Erythroblast (primary cell): ENCODE measurements at places on chromosomes 7 and 10.

- DNase-seq = no peak
Observed at GRCh38 chr7:22339725-22340390, 17.1 kb downstream of the RAPGEF5 start.

DNA sequence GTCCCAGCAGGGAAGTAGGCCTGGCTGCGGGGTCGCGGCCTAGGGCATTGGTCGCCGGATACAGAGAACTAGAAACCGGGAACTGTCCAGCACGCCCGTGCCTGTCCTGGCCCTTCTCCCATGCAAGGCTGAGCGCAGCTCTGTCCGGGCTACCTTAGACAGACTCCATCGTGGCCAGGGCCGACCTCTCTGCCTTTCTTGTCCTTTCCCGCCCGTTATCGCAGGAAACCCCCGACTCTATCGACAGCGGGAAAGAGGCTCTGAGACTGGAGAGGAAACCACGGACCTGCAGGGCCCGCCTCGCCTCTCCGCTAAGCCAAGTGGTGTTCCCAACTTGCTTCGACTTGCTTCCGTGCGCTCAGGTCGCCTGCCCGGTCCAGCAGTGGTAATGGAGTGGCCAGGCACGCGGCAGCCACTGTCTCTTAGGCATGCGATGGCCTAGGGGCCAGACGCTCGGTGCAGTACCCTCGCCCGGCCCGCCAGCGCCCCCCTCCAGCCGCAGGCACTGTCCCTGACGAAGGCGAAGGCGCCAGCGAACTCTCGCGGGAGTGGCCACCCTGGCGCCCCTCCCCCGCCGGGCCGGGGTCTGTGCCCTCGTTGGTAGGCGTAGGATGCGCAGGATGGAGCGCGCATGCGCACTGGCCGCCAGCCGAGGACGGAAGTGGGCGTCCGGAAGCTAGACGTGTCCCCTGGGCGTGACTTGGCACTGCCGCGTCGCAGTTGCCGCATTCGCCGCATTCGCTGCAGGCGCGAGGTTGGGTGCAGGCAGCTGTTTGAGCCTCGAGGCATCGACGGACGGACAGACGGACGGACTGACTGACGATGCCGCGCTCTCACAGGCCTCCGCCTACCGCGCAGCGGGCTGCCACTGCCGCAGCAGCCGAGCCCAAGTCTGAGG lies 54.4 kb downstream of the MCMBP start:
- peak; percentile 88 for DNase-seq

DNA sequence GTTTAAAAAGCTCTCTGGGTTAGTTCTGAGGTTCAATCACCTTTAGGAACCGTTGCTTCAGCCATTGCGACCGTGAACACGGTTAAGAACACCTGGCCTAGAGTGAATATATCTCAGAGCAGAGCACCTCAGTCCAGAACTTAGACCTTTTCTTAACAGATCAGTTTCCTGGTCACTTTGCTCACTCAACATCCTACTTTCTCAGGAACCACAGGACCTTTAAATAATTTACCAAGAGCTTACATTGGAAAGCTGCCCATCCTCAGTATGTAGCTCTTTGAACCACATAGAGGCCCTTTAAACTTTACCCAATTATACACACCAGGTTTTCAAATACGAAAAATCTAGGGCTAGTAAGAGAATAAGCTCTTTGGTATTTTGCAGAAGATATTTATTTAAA lies 153.2 kb downstream of the NRBF2 start:
- DNase-seq = no peak

- no peak for DNase-seq
Observed at GRCh38 chr7:125173571-125173970, 243.9 kb upstream of the POT1 start.

- no peak for DNase-seq
Observed at GRCh38 chr10:118264838-118265470, 77.2 kb downstream of the FAM204A start.

GRCh38 chr7:39733881-39734632 lies 110.7 kb downstream of the RALA start:
- DNase-seq = peak; percentile 22

GRCh38 chr10:85542152-85542551 lies 824.4 kb downstream of the GRID1 start:
- no peak for DNase-seq

- peak; percentile 50 for DNase-seq
Observed at GRCh38 chr7:98879198-98879978, 1.1 kb downstream of the TRRAP start.

- no peak for DNase-seq
Observed at GRCh38 chr10:14191407-14191806, 139.3 kb downstream of the FRMD4A start.

- no peak for DNase-seq
Observed at GRCh38 chr7:112987171-112987570, 99.5 kb downstream of the GPR85 start.

DNA sequence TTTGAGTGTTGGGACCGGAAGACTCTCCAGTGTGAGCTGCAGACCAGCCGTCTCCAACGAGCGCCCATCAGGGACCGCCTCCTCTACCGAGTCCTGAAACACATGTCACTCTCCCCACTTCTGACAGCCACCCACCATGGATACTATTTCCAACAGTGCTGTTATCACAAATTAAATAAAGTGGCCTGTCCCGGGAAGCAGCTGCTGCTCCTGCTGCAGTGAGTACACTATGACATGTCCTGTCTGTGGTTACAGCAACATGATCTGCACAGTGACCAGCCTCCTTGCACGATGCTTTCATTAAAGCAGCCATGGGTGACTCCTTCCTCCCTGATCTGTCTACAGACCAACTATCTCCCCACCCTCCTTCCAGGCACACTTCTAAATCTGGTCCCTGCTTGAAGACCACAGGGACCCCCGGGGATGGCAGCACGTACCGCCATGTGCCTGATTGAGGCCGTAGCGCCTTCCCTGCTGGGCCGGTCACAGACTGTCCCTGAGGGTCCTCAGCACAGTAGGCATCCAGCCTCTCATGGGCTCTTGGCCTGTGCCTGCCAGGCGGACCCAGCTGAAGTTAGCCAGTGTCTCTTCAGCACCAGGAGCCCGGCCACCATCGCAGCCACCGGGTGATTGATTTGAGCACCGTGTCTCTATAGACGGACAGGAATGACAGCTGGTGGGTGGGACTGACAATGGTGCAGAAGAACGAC lies 58.8 kb downstream of the TCERG1L start:
- DNase-seq = no peak

DNA sequence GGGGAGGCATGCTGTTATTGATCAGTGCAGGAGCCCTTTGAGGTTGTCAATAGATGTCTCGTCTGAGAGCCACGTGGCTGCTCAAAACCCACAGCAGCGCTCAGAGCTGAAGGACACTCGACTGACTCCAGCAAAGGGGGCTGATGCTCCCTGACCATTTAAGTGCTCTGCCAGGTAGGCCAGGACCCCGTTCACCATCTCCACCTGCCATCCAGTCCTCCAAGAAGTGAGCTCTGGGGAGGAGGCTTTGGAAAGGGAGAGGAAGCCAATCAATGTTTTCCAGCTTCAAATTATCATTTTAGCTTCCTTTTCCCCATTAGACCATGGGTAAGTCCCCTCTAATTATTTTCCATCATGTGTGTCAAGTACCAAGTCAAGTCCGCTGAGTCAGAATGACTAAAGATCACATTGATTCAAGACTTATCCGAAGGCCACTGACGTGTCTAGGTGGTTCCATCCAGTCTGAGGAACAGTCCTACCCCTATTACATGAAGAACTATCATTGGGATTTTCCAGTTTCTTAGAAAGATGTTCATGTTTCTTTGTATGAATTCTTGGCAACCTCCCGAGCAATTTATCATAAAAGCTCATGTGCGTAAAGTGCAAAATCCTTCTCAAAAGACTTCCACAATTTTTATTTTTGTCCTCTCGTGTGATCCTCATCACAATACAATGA lies 302.6 kb upstream of the LYZL1 start:
- DNase-seq = peak; percentile 51

GRCh38 chr10:103849880-103850571 lies 5.3 kb downstream of the SH3PXD2A start:
- DNase-seq = no peak

- no peak for DNase-seq
Observed at GRCh38 chr10:52900593-52900992, 128.0 kb upstream of the MBL2 start.

DNA sequence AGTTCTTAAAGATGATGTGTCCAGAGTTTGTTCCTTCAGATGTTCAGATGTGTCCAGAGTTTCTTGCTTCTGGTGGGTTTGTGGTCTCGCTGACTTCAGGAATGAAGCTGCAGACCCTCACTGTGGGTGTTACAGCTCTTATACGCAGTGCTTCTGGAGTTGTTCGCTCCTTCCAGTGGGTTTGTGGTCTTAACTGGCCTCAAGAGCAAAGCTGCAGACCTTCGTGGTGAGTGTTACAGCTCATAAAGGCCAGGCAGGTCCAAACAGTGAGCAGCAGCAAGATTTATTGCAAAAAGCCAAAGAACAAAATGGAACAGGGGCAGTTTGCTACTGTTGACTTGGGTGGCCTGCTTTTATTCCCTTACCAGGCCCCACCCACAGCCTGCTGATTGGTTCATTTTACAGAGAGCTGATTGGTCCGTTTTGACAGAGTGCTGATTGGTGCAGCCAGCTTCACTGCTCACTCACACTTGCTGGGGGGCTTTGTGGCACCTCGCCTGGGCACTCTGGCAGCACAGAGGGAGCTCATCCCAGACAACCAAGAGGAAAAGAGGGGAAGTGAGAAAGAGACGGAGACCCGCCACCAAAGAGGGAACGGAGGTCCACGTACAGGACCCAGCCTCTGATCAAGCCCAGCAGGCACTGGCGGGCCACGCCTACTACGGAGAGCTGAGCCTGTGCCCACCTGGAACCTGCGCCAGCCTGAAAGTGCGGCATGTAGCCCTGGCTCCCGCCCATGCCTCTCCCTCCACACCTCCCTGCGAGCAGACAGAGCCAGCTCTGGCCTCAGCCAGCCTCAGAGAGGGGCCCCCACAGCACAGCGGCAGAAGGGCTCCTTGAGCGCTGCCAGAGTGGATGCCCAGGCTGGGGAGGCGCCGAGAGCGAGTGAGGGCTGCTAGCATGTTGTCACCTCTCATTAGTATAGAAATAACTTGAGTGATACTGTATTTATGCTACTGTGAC lies 55.8 kb upstream of the SEMA3C start:
- no peak for DNase-seq

GRCh38 chr10:124640538-124641231 lies 103.5 kb downstream of the FAM53B start:
- DNase-seq = peak; percentile 39

- no peak for DNase-seq
Observed at GRCh38 chr10:48946891-48947500, 7.4 kb upstream of the LRRC18 start.

GRCh38 chr10:110546077-110546476 lies 21.4 kb upstream of the SMC3 start:
- no peak for DNase-seq

DNA sequence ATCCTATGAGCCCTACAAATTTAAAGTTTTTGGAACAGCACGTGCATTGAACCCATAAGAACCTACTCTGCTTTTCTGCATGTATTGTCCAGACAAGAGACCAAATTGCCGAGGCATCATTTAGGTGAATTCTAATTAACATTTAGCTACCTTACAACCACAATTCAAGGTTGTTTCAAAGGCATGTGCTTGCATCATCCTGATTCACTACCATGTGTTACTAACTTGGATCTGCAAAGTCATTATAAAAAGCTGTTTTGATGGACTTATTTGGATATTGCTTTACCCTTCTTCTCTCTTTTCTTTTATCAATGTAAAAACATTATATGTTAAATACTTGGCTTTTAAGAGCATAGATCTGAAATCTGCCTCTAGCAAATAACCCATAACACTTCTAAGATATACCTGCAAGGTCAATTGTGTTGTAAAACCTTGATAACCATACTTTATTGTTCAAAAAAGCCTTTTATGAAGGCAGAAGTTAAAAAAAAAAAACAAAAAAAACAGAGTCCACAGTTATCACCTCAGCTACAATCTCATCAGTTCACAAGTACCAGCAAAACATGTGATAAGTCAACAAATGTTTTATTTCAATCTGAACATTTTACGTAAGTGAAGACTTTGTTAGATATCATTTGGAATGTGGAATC lies 51.9 kb downstream of the CFTR start:
- DNase-seq = no peak

DNA sequence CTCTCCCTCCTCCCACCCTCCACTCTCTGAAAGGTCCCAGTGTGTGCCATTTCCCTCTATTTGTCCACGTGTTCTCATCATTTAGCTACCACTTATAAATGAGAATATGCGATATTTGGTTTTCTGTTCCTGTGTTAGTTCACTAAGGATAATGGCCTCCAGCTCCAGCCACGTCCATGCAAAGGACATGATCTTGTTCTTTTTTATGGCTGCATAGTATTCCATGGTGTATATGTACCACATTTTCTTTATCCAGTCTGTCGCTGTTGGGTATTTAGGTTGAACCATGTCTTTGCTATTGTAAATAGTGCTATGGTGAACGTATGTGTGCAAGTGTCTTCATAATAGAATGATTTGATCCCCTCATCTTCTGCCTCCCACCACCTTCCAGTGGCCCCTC lies 183.7 kb upstream of the AUTS2 start:
- DNase-seq = no peak

DNA sequence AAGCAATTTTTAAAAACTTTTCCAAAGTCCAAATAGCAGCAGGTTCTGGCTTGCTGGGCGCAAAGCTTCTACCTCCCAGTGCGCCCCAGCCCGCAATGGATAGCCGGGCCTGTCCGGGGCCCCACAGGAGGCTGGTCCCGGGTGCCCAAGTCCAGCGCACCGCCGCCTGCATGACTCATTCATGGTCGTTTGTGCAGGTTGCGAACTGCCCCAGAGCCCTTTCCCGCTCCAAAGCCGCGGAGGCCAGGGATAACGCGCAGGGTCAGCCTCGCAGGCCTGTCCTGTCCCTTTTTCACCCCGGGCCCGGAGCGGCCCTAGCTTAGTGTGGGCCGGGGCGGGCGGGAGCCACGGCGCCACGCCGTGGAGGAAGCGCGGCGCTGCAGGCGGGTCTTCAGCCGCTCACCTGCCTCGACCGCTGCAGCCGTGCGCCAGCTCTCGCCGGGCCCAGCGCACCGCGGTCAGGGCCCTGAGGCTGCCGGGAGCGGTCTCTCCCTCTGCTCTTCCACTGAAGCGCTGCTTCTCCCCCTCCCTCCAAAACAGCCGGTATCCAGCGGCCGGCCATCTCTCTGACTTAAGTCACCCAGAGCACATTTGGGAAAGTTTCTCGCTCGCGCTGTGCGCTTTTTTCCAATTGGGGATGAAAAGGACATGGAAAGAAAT lies 1.7 kb upstream of the EGR2 start:
- DNase-seq = peak; percentile 76
